ENCODE measurements at places on chromosomes 4 and X.

GRCh38 chr4:159097785-159098184 lies 5.1 kb upstream of the RAPGEF2 start:
- no peak for DNase-seq

- no peak for DNase-seq
Observed at GRCh38 chr4:12041828-12042227, 613.1 kb upstream of the HS3ST1 start.

- no peak for DNase-seq
Observed at GRCh38 chrX:150984169-150984824, 1.2 kb downstream of the HMGB3 start.

DNA sequence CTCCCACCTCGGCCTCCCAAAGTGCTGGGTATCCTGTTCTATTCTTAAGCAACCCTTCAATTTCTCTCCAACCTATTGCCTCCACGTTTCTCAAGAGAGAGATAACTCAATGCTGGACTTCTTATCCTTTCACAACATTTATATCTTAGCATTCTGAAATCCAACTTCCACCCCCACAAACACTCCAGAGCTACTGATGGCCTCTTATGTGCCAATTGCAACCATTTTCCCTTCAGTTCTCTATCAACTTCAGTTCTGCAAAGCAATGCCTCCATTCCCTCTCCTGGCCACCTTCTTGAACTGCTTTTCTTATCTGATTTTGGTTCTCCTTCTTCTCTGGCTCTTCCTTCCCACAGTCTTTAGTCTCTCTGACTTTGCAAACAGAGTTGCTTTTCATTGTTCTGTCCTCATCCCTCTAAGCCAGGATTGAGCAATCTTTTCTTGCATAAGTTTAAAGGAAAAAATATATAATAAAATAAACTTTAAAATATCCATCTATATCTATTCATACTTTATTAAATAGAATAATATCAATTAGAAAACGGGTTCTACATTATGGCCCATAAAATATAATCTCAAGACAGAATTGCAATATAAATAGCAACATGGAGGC lies 3.6 kb upstream of the STBD1 start:
- no peak for DNase-seq

DNA sequence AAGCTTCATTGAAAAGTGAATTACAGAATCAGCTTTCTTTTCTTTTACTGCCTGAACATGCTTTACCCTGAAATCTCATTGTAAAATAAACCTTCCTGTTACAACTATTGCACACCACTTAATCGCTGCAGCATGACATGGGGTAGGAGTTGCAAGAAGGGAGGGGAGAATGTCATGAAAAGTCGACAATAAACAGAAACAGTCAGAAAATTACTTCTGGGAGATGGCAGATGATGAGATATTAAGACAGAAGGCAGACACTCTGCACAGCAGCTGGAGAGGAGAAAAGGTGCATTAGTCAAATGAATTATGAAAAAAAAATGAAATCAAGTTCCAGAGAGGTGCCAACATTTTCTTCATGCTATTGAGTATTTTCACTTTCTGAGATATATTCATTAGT lies 287.7 kb downstream of the PCDH7 start:
- DNase-seq = no peak

DNA sequence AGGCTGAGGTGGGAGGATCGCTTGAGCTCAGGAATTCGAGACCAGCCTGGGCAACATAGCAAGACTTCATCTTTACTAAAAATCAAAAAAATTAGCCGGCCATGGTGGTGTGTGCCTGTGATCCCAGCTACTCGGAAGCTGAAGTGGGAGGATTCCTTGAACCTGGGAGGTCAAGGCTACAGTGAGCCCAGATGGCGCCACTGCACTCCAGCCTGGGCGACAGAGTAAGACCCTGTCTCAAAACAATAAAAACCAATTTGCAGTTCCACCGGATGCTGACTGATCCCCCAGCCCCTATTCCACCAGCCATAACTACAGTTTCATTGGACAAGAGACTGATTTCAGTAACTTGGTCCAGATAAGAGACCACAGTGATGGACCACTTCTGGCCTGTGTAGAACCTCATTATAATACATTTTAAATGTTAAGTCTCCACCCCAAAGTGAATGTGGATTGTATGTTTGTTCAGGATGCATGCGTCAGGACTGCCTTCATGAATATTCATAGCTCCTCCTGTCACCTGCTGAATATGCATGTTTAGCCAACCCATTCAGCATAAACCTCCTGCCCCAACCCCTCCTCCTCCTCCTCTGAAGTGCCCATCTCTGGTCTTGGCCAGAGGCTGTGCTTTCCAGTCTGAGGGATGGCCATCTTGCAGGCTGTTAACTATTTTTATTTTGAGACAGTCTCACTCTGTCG lies 2.3 kb upstream of the SLBP start:
- DNase-seq = no peak

- DNase-seq = no peak
Observed at GRCh38 chrX:55123900-55124299, 35.1 kb downstream of the PAGE2 start.

DNA sequence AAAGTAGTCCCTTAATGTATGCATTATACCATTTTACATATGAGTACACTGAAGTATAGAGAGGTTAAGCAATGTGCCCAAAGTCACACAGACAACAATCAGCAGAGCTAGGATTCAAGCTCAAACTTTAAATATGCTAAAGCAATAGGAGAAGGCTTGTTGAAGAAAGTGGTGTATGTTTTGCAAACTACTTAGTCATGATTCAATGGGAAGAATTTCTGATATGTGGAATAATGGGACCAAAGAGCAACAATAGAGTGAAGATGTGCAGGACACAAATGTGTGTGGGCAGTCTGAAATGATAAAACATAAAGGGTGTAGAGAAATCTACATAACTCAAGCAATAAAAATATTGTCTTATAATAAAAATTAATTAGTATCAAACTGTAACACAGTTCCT lies 109.0 kb upstream of the ARSJ start:
- DNase-seq = no peak

DNA sequence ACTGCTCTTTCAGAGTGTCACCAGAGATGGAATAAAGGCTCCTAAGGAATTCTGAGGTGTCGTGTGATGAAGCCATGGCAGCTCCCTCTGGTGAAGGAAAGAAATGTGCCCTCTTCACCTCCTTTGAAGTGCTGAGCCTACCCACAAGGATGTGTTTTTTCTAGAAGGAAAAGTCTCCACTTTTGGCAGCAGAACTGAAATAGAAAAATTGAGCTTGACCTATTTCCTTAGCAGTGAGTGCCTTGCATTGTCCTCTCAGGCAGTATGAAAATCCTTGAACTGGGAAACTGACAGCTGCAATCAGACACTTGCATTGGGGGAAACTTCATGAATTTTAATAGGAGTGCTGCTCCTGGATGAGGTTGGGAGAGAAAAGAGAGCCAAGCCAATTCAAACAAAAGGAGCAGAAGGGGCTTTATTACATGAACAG lies 95.2 kb downstream of the DCLK2 start:
- DNase-seq = no peak

DNA sequence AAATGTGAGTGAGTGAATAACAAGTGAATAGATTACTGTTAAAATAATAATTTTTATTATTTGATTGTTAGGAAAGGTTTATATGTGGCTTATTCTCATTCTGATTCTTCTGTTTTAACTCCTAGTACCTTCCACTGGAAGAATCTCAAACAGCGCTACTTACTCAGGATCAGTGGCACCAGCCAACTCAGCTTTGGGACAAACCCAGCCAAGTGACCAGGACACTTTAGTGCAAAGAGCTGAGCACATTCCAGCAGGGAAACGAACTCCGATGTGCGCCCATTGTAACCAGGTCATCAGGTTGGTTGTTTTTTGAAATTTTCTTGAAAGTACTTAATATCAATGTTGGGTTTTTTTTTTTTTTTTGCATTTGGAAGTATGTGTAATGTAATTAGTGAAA lies 117.6 kb upstream of the BMPR1B start:
- no peak for DNase-seq

- no peak for DNase-seq
Observed at GRCh38 chr4:165991325-165992180, 118.5 kb downstream of the TLL1 start.

GRCh38 chrX:74133156-74133796 lies 170.7 kb upstream of the ZCCHC13 start:
- no peak for DNase-seq

DNA sequence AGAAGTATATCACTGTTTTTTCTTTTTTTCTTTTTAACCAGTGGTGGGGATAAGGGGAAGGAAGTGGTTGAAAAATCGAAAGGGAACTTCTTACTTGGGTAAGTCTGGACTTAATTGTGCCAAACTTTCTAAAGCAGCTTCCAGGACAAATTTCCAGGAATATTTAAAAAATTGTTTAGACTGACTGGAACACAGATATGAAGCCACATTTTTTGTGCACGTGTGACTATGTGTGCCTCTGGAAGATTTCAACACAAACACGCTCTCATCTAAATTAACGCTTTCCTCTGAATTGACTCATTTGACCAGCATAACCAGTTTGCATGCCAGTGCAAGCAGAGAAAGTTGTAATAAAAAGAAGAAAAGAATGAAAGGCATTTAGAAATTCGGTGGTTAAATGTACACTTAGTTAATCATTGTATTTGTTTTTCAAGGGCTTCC lies 18.8 kb upstream of the YTHDC1 start:
- no peak for DNase-seq

DNA sequence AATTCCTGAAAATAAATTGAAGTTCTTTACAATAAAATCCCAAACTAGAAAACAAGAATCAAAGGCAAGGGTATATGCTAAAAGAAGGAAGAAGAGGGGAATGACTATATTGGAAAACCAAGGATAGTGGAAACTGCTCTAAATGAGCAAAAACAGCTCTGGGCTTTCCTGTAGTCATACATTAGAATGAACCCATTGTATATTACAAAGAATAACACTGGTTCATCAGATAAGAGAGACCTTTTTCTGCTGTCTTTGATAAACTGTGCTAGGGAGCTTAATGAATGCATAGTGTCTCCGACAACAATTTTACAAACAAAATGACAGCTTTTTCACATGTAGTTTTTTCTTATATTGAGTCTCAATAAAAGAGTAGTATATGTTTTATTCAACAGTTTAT lies 26.6 kb downstream of the TLR2 start:
- no peak for DNase-seq

DNA sequence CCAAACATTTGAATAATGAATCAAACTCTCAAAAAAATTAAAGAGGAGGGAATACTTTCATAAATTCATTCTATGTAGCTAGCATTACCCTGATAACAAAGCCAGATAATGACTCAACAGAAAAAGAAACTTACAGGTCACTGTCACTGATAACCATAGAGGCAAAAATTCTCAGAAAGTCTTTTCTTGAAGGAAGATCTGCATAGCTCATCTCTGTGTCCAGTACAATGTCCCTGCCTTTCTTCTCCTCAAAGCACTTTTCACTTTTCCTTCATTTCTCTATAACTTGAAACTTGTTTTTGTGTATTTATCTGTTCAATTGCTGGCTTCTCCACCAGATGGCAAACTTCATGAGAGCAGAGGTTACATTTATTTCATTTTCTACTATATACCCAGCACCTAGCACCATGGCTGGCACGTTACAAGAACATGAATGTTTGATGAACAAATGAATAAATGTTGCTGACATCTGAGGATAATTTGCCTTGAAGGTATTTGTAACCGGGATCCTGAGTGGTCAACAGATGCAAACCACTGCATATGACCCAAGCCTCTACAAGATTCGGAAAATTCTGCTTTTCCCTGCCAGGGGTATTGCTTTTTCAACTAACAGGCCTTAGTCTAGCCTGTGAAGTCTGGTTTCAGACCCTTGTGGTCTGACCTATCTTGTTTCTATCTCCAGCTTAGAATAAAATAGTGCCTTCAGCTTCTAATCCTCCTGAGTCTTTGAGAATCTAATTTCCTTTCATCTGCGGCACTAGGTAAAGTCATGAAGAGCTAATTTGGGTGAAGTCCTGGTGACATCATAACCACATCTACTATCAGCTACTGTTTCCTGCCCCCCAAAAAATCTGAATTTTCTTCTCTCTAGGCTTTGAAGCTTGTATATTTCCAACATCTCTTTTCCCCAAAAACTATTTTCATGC lies 52.5 kb upstream of the ANTXR2 start:
- peak; percentile 8 for DNase-seq

- no peak for DNase-seq
Observed at GRCh38 chr4:80767944-80768343, 262.6 kb upstream of the BMP3 start.

DNA sequence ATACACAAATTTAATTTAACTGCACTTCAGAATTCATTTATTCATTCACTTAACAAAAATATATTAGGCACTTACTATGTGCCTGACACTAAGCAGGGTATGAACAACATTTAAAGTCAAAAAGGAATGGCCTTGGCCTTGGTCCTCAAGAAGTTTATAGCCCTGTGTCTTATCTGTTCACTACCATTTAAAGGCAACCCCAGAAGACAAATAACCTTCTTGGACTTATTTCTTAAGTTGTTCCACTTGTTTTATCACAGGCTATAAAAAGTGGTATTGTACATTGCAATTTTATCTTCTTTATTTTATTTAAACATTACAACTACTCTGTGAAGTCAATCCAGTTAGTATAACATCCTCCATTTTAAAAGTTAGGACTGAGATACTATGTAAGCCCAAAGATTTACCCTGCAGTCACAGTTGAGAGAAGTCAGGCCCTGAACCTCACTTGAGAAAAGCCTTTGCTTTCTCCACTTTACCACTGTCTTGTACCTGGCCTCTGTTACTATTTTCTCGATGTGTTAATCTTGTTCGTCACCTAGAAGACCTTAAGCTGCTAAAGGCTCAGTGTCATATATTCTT lies 305.6 kb upstream of the DIPK2B start:
- DNase-seq = no peak

DNA sequence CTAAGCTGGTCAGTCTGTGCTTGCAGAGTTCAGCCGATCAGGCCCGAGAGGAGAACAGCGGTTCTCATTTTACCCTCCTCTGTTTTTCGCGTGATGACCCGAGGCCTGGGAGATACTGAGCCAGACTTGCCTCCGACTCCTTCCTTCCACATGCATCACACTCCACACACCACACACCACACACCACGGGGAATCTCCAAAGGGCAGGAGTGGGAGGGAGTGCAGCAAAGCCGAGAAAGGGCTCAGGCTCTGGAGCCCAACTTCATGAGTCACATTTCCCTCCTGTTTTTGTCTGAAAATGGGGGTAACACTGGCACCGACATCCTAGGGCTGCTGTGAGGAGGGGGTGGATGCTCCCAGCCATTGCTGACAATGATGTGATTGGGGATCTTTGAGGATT lies 38.9 kb downstream of the TKTL1 start:
- no peak for DNase-seq

DNA sequence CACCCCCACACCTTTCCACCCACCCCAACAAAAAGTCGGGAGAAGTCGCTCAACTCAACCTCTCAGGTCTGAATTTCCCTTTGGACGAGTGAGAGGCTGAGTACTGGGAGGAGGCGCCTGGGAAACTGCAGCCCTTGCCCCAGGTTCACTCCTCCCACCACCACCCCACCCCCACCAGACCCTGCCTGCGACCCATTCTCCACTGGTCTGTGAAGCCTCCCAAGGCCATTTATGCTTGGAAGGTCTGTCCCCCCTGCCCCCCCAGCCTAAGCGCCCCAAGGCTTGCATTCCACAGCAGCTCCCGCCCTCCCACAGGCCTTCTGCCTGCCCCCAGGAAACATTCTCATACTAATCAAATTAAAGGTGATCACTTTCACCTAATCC lies 27.2 kb downstream of the ELF4 start:
- no peak for DNase-seq

- no peak for DNase-seq
Observed at GRCh38 chr4:2818351-2818939, 25.2 kb upstream of the ADD1 start.
